ENCODE measurements at places on chromosomes 11 and 22.

DNA sequence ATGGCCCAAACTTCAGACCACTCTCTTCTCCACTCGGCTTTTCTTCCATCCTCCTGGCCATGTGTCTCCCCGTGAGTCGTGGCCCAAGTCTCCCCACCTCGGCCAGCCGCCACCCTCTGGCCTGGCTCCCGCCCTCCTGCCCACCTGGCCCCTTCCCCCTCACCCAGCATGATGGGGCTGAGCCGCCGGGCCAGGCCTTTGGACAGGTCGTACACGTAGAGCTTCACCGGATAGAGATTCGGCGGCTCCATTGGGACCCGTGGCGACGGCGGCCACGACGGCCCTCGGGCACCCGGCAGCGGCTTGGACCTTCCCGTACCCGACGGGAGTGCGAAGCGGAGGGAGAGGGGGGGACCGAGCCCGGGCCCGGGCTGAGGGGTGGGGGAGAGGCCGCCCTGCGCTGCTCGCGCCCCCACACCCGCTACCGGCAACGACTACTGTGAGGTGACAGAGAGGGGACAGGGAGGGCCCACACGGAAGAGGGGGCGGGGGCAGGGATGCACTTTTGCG is at the start of gene DESI1:
Gene DESI1 (minus strand): TSS at position 455 of the 510 bp plus-strand sequence. CDS start 204 bp downstream, at position 251.
- no peak for DNase-seq

DNA sequence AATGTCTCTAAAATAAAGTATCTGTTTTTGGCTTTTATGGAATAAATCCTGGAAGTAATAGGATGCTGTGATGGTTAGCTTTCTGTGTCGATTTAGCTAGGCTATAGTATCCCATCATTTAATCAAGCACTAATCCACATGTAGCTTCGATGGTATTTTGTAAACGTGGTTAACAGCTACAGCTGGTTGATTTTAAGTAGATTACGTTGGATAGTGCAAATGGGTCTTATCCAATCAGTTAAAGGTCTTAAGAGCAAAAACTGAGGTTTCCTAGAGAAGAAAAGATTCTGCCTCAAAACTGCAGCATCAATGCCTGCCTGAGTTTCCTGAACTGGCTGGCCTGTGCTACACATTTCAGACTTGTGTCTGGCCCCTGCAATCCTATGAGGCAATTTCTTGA is 314.2 kb upstream of the SORL1-AS1 start:
- DNase-seq: no peak

- no peak for DNase-seq
Observed at GRCh38 chr11:99277281-99277680, 256.5 kb downstream of the CNTN5 start.

GRCh38 chr11:78886616-78887015 is 312.0 kb upstream of the NARS2 start:
- DNase-seq: no peak

- no peak for DNase-seq
Observed at GRCh38 chr11:79276736-79277325, 164.0 kb downstream of the TENM4 start.

DNA sequence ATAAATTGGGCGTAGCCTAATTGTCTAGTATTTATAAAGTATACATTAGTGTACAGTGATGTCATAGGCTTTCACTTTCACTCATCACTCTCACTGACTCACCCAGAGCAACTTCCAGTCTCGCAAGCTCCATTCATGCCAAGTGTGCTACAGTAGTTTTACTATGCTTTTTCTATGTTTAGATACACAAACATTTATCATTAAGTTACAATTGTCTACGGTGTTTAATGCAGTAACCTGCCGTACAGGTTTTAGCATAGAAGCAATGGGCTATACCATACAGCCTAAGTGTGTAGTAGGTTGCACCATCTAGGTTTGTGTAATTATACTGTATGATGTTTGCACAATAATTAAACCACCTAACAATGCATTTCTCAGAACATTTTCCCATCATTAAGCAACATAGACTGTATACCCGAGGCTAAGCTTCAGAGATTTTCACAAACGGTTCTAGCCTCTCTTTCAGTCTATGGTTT is 17.5 kb downstream of the OR9G1 start:
- DNase-seq: no peak

- DNase-seq: no peak
Observed at GRCh38 chr11:57085611-57086010, 96.1 kb upstream of the LRRC55 start.

- no peak for DNase-seq
Observed at GRCh38 chr22:37148742-37149665, 712 bp downstream of the IL2RB start.

DNA sequence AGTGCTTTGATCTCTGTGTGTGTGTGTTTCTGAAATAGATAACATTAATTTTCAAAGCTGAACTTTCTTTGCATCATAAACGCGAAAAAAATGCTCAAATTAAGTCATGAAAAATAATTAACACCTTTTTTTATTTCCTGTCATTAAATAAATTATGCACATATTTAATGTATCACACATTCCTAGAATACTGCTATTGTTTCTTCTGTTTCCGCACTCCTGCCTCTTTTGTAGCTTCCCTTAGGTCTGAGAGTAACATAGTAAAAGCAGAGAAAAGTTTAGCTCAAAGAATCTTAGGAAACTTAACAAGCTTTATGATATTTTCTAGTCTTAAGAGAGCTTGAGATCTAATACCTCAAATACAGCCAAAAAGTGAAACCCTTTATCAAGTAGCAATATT is 504.2 kb downstream of the JRKL start:
- no peak for DNase-seq

- DNase-seq: no peak
Observed at GRCh38 chr11:117229931-117230285, 2.0 kb downstream of the PCSK7 start.

GRCh38 chr11:123040111-123040432 is 21.9 kb downstream of the HSPA8 start:
- DNase-seq: no peak

- DNase-seq: no peak
Observed at GRCh38 chr11:84884836-84885235, 742.3 kb downstream of the DLG2 start.

- DNase-seq: no peak
Observed at GRCh38 chr11:94018721-94019120, 2.4 kb upstream of the HEPHL1 start.

DNA sequence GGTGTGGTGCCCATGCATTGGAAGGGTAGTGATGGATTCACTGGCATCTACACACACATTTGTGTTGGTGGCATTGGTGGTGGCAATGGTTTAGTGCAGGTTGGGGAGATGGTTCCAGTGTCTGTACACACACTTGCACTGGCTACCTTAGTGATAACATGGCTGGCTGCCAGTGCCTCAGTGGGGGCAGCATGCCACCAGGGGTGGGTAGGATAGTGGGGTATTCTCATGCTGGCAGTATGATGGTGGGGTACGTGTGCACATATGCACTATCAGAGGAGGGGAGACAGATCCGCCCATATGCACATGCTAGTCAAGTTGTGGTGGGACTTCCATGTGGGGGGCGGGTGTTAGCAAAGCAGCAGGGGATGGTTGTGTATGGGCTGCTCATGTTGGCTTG is 7.1 kb upstream of the OR8K3 start:
- no peak for DNase-seq

- no peak for DNase-seq
Observed at GRCh38 chr11:3901249-3902025, 46.0 kb downstream of the STIM1 start.

- DNase-seq: no peak
Observed at GRCh38 chr11:737366-737765, 9.9 kb upstream of the TALDO1 start.

GRCh38 chr11:63507511-63507910 is 1.6 kb downstream of the LGALS12 start:
- DNase-seq: no peak

GRCh38 chr11:126870021-126870420 is 130.5 kb downstream of the KIRREL3 start:
- no peak for DNase-seq

DNA sequence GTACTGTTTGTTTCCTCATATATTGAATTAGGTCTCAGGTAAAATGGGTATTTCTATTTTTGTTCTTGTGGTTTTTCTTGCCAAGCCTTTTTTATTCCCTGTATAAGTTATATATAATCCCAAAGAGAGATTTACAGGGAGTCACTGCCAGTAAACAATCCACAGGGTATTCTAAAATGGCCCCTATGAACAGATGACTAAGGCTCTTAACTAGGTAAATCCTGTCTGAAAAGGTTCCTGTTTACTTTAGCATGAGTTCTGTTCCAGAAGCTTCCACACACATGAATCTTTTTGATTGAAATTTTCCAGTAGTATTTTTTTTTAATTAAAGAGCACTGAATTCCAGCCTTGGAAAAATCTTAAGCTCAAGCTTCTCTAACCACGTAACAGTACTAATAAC is 552.8 kb upstream of the CCDC179 start:
- no peak for DNase-seq

DNA sequence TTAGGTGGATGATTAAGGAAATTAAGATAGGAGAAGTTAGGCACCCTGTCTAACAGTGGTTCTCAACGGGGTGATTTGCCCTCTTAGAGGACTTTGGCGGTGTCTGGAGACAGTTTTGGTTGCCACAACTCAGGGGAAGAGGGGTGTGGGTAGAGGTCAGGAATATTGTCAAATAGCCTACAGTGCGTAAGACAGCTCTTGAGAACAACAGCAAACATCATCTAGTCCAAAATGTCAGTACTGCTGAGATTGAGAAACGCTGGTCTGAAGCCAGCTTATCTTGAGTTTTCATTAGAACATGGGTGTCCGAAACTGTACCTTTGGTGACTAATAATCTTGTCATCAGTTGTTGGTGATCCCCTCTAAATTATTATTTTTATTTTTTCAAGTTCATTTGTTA is 38.4 kb downstream of the CECR2 start:
- no peak for DNase-seq

DNA sequence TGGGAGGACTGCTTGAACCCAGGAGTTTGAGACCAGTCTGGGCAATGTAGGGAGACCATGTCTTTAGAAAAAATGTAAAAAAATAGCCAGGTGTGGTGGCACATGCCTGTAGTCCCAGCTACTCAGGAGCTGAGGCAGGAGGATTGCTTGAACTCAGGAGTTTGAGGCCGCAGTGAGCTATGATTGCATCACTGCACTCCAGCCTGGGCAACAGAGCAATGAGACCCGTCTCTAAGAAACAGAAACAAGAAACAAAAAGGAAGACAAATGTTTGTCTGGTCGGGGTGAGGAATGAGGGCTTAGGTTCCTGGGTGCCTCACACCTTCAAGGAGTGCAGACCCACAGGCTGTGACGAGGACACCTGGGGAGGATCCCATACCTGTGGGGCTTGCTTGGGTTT is 191.9 kb downstream of the CEP164 start:
- no peak for DNase-seq

DNA sequence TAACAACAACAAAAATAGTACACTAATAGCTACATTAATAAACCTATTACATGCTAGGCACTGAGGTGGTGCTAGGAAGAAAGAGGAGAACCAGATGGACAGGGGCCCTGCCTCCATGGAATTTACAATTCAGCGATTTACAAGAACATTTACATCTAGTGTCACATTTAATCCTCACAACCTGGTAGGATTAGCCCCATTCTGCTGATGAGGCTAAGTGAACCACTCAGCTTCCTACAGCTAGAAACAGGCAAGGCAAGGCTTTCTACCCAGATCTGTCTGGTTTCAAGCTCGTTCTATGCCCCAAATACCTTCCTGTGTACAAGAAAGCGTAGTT is 368.4 kb downstream of the BUD13 start:
- no peak for DNase-seq

GRCh38 chr11:76685831-76686230 is 15.3 kb upstream of the LRRC32 start:
- DNase-seq: no peak

DNA sequence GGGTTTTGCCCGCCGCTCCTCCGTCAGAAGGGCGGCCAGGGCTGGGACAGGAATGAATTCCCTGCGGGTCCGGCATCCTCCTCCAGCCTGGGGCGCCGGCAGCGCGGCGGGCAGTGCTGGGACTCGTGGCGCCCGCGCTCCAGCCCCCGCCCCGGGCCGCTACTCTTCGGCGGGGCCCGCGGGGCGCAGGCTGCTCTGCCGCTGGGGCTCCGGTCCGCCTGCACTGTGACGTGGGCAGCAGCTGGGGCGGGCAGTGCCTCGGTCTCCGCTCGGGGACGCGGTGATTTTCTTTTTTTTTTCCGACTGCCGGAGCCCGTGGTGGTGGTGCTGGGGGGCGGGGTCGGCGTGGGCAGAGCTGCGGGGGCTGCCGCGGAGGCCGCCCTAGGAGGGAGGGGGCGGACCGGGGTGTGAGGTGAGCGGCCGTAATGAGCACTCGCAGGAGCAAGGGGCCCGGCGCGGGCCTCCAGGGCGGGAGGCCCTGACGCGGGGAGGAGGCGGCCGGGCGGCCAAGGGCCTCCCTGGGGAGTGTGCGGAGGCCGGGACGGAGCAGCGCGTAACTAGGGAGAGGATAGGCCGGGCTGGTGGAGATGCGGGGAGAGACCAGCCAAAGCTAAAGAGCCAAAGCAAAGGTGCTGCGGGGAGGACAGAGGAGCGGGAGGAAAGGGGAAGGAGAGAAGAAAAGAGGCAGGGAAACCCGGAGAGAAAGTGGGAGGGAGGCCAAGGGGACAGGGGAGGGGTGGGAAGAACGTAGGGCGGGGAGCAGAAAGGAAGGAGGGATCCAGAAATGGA is 73.3 kb upstream of the ZBED5 start:
- DNase-seq: peak; percentile 40

DNA sequence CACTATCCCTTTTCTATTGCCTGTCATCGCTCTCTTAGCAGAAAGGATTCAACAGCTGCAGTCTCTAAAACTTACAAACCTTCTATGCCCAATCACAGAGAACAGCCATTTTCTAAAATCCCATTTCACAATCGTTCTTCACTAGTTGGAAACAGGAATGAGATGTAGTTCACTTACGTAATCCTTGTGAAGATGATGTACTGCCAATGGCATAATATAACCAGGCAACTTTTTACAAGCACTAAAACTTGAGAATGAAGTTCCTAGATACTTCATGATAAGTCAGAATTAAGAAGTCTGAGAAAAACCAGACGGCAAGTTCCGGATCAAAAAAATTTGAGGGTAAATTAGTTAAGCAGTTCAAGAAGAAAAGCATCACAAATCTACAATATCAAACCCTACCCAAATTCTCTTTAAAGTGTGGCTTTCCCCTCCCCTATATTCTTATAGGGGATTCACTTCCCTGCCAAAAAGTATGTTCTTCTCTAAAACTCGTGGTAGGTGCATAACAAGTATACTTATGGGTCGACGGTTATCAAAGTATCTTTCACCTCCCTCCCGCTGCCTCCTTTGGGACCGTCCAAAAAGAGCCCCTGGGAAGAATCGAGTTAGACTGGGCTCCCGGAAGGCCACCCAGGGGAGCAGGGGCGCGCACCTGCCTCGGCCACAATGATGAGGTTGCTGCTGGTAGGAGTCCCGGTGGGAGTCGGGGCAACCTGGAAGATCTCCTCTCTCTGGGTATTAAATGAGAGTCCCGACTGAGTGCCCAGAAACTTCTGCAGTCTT is 666 bp downstream of the MSANTD4 start:
- DNase-seq: peak; percentile 15

- peak; percentile 48 for DNase-seq
Observed at GRCh38 chr11:122656073-122656630, 630 bp downstream of the UBASH3B start.

DNA sequence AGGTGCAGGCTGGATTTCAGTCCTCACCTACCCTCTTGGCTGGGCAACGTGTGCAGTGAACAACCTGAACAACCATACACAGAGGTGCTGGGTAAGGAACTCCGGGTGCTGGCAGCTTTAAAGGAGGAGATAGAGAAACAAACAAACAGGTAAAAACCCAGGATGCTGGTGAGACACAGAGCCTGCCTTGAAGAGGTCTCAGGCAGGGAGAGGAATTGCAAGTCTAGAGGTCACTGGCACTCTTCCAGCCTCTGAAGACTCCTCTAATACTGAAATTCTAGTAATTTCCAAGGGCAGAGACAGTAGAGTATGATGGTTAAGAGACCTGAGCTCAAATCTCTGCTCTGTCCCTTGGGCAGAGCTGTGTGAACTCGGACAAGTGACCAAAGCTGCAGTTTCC is 192.5 kb downstream of the CEP164 start:
- DNase-seq: no peak
